ENCODE measurements at places on chromosomes 11 and 22.
A peak's percentile ranks its signal among the peaks of the same experiment; 100 is the strongest.

DNA sequence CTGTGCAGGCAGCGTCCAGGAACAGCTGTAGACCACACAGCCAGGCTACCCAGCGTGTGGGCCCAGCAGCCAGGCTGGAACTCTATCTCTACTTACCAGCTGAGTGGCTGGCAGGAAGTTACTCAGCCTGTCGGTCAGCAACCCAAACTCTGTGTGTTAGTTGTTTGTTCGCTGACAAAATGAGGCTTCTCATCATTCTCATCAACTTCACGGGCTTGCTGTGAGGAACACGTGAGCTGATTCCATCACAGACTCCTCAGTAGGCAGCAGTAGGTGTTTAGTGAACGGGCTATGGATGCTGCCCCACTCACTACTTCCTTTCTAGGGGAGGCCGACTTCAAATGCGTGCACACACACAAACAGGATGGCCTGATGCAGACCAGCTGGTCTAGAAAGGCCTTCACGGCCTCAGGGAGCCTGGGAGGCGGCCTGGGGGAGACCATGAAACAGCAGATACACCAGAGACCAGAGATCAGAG, 830 bp upstream of the SPDYC start:
- DNase-seq = no peak

DNA sequence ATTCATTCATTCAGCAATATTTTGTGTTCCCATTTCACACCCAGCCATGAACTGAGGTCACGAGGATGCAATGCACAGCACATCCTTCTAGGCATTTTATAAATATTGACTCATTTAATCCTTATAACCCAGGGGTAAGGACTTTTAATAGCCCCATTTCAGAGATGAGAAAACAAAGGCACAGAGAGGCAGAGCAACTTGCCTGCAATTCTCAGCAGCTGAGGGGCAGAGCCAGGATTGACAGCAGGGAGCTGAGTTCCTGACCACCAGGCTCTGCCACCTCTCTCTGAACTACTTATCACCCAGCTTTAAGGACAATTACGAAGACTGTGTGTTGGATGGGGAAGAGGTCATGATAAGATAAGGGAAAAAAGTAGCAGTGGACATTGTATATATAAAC, 12.8 kb upstream of the FGF3 start:
- no peak for DNase-seq

GRCh38 chr11:71286701-71287643, 34.6 kb upstream of the SHANK2 start:
- DNase-seq = no peak

- no peak for DNase-seq
Measured at GRCh38 chr22:28017859-28018258, 98.8 kb upstream of the PITPNB start.

- DNase-seq = no peak
Measured at GRCh38 chr22:42184852-42185251, 54.2 kb upstream of the CYP2D6 start.

- peak; percentile 31 for DNase-seq
Measured at GRCh38 chr11:76380159-76380976, 564 bp downstream of the THAP12 start.

DNA sequence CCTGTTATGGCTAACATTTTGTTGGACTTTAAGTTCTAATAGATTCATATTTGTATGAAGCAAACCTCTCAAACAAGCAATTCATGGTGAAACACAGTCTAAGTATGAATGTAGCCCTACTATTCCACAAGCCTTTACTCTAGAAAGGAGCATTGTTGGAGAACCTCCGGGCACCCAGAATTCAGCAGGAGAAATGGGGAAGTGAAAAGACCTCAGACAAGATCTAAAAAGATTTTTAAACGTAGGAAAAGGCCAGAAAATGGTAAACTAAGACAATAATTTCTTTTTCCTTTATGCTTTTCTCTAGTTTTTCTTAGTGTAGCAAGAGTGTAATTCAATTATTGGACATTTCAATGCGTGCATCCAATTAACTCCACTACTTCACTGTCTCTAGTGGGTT, 426.4 kb downstream of the INSC start:
- DNase-seq = no peak

- no peak for DNase-seq
Measured at GRCh38 chr11:103434073-103434411, 324.8 kb downstream of the DYNC2H1 start.

GRCh38 chr11:10412266-10412665, 42.8 kb upstream of the AMPD3 start:
- DNase-seq = no peak

- no peak for DNase-seq
Measured at GRCh38 chr22:44586999-44587736, 89.1 kb upstream of the RTL6 start.

- DNase-seq = no peak
Measured at GRCh38 chr22:46129390-46130041, 20.8 kb upstream of the PPARA start.

DNA sequence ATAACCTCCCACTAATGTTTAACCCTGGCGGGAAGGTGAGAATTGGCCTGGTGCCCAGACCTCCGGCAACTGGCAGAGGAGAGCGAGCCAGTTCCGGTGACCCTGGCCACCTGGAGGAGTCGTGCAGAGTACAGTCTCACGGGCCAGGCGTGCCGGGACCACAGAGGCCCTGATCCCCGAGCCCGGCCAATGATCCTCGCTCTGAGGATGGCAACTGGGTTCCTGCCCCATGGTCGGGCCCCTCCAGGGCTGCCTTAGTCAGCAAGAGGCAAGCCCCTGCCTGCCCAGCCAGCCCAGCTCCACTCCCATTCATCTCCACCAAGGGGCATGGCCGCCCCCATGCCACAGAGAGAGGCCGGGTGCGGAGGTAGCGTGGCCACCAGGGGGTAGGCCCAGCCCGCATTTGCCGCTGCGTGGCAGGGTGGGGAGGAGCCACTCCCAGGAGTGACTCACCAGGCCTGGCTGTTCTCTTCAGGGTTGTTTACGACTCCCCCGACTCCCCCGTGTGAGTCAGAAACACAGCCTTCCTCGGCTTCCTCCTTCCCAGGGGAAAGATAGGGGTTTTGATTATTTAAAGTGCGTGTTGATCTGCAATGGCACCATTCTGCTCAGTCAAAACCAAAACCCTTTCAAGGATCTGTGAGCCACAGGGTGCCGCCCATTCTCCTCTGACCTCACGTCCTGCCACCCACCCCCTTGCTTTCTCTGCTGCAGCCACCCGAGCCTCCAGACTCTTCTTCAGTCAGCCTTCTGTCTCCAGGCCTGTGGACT, at the start of gene SLC25A45:
SLC25A45 (minus strand) TSS at position 614 of the 771 bp plus-strand sequence. CDS start 695 bp downstream, outside the sequence.
- DNase-seq = peak; percentile 86

DNA sequence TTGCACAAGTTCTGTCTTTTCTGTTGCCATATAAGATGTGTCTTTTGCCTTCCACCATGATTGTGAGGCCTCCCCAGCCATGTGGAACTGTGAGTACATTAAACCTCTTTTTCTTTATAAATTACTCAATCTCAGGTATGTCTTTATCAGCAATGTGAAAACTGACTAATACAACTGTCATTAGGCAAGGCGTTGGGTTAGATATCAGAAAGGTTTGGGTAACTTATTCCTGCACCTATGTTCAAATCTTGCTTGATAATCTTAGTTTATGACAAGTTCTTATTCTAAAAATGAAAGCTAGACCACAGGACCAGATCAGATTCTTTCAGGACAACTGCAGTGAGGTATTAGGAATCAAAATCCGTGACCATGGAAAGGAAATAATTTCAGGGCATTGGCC, 160.6 kb upstream of the BDNF start:
- no peak for DNase-seq

GRCh38 chr11:103845331-103845730, 191.1 kb upstream of the DDI1 start:
- DNase-seq = no peak

DNA sequence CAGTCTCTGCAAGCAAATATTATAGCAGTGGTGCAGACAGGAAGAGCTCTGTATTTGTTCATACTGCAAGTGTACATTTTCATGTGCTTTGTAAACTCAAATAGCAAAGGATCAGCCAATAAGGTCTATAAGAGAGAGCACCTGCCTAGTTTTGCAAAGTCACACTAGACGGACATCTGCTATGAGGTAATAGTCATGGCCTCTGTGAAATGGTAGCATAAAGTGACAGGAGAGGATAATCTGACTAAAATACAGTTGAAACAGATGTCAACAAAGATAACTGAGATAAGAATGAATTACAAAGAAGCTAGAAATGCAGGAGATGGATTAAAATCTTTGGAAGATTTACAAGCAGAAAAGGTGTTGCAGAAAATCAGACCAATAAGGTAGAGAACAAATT, 70.6 kb upstream of the SPON1 start:
- no peak for DNase-seq

DNA sequence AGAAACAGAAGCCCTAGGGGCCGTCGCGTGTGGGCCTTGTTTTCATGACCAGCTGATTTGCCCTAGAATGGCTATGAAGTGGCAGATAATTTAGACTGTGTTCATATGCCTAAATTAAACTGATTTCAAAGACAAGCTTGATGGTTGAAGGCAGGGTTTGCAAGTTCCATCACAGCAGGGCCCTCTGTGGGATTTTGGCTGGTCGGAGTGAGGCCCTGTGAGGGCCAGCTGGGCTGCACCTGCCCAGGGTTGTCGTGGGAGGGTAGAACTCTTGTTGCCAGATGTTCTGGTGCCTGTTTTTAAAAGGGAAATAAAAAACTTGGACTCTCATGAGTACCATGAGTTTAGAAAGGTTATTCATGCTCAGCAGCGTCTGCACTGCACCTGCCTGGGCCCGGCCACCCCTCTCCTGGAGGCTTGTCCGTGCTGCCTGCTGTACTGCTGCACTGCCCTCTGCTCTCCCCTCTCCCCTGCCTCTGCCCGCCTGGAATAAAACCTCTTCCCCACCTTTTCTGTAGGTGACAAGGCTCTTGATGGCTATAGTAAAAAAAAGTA, 44.1 kb downstream of the AP2A2 start:
- no peak for DNase-seq

GRCh38 chr11:115190196-115190595, 314.0 kb downstream of the CADM1 start:
- DNase-seq = no peak

DNA sequence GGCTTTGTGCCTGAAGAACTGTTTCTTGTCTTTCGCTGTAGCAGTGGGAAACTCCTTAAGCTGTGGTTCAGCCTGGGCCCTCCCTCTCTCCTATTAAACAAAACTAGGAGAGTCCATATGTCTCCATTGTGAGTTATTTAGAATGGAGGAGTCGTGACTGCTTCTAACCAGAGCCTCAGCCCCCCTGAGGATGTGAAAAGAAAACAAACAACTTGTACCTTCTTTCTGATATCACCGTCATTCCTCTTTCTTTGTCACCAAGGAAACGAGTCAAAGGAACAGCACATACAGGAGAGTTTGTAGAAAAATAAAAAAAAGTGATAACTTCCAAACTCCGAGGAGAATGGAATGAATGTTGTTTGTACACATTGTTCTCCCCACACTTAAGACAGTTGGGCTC, 11.6 kb upstream of the EXT2 start:
- DNase-seq = no peak

DNA sequence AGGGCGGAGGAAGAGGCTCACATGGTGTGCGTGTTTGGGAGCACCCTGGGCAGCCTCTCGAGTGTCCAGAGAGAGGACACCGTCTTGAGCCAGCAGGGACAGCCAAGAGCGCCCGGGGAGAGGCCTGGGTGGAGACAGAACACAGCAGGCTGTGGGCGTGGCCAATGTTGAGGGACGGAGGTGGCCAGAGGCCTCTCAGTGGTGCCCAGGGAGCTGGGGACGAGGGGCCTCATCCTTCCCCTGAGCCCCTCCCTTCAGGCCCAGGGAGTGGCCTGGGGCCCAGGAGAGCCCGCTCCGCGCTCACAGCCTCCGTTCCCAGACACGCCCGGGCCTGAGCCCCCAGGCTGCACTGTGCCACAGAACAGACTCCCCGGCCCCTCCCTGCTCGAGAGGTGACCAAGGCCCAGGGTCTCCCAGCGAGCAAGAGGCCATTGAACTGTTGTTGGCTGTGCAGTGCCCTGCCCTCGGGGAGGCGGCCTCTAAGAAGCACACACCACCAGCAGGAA, 48.4 kb downstream of the CDKN1C start:
- no peak for DNase-seq

DNA sequence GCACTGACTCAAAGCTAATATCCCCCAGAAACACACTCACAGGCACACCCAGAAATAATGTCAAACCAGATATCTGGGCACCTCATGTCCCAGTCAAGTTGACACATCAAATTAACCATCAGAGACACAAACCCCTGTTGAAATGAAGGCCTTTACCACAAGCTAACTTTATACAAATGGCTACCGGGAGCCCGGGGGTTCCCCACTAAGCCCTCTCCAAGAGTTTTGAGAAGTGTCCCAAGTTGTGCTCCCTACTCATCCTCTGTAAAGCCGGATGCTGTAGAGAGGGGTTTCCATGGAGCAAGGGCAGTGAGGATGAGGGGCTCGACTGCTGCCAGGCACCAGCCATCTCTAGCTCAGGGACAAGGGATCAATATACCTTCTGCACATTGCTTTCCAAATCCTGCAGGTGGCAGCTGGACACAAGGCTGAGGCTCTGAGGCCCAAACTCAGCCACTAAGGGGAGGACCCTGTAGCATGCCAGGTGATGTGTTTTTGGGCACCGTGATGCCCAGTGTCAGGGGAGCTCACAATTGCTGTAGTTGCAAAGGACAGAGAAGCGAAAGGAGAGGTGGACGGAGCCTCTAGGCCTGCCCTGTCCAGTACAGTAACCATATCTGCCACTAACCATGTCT, 145.7 kb downstream of the TTC17 start:
- no peak for DNase-seq

GRCh38 chr11:130455483-130456127, 7.2 kb downstream of the ADAMTS15 start:
- DNase-seq = no peak

DNA sequence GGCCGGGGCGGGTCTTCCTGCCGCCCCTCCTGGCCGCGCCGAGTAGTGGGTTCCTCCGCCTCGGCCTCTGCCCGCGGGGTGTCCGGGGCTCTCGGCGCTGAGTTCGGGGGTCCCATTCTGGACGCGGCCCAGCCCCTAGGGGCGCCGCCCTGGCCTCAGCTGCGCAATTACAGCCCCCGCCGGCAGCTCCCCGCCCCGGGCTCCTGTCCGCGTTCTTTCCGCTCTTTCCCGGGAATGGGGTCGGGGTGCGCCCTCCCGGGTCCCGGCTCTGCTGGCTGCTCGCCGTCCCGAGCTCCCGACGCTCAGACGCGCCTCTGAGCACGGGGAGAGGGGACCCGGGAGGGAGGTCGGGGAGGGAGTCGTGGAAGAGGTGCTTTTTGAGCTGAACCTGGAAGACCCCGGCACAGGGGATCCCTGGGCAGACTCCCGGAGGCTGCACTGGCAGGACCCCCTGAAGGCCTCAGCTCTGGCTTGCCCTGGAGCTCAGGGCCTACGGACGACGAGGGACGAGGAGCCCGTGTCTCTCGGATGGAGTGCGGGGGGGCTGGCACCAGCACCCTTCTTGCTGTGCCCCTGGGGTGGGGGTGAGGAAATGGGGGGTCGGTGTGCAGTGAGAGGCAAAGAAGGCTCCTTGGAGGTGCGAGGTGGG, 558 bp downstream of the TSPAN4 start:
- no peak for DNase-seq

DNA sequence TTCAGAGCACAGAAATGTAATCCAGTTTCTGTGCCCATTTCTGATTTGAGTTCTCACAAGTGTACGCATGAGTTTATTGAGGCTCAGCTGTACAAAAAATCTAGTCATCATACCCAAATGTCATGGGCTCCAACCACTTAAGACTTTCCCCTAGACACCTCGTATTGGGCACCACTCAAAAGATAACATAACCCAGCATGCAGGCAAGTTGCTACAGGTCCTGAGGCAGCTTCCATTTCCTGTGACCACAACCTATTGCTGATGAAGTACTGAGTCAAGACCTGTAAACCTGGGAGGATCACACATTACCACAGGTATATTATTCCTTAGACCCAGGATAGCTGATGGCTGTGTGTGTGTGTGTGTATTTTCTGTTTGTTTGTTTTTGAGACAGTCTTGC, 95.2 kb downstream of the MRTFA start:
- no peak for DNase-seq

- DNase-seq = no peak
Measured at GRCh38 chr11:131964698-131965483, 594.5 kb downstream of the NTM start.
